ENCODE measurements at places on chromosomes 11 and 22.

- DNase-seq, result no peak
Measured at GRCh38 chr11:111792314-111792713, 26.1 kb upstream of the PPP2R1B start.

- no peak for DNase-seq
Measured at GRCh38 chr22:29651652-29652051, 48.2 kb downstream of the NF2 start.

DNA sequence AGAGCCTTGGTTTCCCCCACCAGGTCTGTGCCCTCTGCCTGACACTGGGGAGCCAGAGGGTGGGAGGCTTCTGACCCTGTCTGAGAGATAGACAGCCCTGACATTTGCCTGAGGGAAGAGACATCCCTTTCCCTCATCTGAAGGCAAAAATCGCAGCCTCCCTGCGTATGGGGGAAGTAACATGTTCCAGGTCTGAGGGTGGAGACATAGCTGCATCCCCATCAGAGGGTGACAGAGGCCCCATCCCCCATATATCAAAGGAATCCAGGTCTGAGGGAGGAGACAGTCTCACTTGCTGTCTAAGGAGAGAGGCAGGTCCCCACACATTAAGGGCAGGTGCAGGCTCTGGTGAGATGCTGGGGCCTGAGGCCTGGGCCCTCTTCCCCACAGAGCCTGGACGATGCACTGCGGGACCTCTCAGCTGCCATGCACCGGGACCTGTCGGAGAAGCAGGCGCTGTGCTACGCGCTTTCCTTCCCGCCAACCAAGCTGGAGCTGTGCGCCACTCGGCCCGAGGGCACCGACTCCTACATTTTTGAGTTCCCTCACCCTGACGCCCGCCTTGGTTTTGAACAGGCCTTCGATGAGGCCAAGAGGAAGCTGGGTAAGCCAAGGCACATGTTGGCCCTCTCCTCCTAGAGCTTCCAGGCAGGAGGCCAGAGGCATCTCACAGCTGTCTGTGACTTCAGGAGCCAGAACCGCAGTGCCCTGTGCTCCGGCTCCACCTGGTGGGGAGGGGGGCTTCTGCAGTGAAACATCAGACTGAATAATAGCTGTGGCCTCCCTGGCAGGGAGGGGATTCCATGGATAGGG, 16.1 kb upstream of the RELT start:
- no peak for DNase-seq

DNA sequence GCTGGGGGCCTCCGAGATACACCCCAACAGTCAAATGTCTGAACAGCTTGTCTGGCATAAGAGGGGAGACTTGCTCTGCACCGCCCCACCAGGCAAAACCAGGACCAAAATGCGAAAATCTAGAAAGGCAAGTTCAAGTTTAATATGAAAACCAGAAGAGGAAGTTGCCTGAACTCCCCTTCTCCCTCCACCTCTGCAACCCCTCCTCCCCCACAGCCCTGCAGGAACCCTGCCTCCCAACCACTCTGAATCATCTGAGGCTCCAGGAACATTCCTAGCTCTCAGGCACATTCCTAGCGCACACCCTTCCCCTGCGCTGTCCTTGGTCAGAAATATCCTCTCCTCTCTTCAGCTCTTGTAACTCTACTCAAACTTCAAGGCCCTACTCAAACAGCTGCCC, 36.7 kb downstream of the ISX start:
- DNase-seq, result no peak

DNA sequence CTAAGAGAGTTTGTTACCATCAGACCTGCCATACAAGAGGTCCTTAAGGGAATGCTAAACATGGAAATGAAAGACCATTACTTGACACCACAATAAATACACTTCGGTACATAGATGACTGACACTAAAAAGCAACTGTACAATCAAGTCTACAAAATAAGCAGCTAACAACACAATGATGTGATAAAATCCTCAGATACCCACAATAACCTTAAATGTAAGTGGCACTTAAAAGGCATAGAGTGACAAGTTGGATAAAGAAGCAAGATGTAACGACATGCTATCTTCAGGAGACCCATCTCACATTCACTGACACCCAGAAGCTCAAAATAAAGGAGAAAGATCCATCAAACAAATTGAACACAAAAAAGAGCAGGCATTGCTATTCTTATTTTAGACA, 107.6 kb downstream of the LRRC4C start:
- DNase-seq, result no peak

- no peak for DNase-seq
Measured at GRCh38 chr11:71930556-71931244, 1.9 kb downstream of the RNF121 start.

- DNase-seq, result no peak
Measured at GRCh38 chr11:123111465-123111864, 49.5 kb upstream of the HSPA8 start.

DNA sequence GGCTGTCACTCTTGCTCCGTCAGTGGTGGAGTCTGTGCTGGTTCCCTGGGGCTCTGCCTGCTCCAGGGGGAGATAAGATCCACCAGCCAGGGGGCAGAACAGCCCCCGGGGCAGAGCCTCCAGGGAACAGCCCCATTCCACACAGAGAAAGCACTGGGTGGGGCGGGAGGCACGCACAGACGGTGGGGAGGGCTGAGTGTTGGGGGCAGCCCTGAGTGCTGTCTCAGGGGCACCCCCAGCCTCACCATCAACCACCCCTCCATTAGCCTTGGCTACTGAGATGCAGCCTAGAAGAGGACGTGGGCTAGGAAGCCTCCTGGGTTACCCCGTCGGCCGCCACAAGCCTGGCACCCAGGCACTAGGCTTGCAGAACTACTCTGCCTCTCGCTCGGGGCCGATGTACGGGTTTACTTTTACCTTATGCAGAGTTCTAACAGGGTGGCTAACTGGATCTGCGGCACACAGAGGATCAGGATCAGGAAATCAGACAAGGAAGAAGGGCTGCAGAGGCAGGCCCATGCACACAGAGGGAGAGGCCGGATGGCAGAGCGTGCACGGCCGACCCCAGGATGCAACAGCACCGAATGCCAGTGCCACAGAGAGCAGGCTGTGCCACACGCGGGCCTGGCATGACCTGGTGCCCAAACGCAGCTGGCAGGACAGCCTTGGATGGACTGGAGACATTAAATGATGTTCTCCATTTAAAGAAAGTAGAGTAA, 140.5 kb downstream of the CTTN start:
- no peak for DNase-seq

- no peak for DNase-seq
Measured at GRCh38 chr11:111299101-111300026, 1.0 kb downstream of the POU2AF3 start.

DNA sequence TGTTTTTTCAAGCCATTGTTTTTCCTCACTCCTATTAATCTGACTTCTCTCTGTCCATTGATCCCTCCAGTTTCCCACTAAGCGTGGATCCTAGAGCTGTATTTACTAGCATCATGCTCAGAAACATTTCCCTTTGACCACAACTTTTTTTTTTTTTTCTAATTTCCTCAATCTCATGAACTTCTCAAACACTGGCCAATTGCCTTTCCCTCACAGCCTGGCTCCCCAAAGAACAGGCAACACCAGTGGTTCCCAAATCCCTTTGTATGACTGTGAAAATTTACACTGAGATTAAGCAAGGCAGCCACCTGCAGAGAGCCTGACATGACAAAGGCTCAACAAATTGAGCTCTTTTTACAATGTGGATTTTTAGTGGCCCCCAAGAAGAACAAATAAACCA, 1.4 kb upstream of the TPP1 start:
- DNase-seq, result no peak

DNA sequence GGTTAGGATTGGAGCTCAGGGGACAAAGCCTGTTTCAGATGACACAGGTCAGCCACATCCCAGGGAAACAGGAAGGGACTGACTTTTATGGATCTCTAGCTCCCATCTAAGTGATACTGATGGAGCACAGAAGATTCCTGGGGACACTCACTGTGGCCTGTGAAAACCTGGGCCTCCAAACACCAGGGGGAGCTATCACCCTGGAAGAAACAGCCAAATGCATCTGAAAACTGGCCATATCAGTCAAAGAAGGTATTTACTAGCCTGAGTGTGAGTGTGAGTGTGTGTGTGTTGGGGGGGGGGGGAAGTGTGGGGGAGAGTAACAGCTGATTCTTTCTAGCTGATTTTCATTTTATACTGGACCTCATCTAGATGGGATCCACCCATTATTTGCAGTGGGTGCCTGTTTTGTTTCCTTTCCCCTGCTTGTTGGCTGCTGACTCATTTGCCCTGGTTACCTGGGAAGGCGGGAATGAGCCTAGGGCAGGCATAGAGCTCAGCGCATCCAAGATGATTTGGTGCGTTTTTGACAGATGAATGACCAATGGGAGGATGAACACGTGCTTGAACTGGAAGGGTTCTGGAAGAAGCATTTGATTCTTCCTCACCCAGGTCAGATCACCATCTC, 284.0 kb downstream of the KIRREL3 start:
- DNase-seq, result no peak

- no peak for DNase-seq
Measured at GRCh38 chr22:48268293-48268692, 1505.8 kb downstream of the TBC1D22A start.

- DNase-seq, result no peak
Measured at GRCh38 chr11:44992181-44992582, 41.5 kb upstream of the TP53I11 start.

GRCh38 chr11:95835351-95835750, 45.1 kb downstream of the CEP57 start:
- no peak for DNase-seq

- DNase-seq, result no peak
Measured at GRCh38 chr11:113260096-113260425, 54.3 kb upstream of the TTC12 start.

DNA sequence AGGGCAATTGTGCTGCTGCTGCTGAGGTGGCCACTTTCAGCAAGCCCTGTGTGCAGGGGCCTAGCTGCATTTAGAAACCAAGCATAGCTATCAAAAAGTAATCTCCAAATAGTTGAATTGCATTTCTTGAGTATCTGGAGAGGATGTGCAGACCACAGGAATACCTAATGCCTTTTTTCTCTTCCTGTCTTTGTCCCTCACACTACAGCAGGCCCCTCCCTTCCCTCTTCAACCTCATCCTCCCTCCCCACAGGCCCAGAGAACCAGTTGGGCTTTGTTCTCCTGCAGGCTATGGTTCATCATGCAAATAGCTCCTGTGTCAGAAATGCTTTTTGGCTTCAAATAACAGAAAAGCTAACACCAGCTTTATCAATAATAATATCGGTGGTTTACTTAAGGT, 47.7 kb downstream of the DKK3 start:
- DNase-seq, result no peak

GRCh38 chr11:3016861-3017260, 24.7 kb upstream of the NAP1L4 start:
- DNase-seq, result no peak

- DNase-seq, result no peak
Measured at GRCh38 chr11:20754933-20755332, 85.5 kb downstream of the NELL1 start.

- DNase-seq, result no peak
Measured at GRCh38 chr22:44955102-44955501, 54.7 kb downstream of the PHF21B start.

DNA sequence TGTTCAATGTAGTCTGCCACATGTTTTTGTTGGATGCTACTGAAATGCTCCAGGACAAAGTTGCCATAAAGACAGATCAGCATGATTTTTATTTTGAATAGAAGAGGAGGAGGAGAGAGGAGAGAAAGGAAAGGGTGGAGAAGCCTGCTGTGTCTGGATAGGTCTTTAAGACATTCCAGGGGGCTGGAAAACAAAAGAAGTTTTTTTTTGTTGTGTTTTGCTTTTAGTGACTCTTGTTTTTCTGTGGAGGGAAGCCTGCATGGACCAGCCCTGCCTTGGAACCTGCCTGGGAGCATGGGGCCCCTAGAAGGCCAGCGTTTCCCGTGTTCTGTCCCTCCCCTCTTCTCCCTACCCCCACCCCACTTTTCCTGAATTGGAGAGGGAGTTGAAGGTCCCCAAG, 2.3 kb downstream of the TSPAN18 start:
- DNase-seq, result no peak

DNA sequence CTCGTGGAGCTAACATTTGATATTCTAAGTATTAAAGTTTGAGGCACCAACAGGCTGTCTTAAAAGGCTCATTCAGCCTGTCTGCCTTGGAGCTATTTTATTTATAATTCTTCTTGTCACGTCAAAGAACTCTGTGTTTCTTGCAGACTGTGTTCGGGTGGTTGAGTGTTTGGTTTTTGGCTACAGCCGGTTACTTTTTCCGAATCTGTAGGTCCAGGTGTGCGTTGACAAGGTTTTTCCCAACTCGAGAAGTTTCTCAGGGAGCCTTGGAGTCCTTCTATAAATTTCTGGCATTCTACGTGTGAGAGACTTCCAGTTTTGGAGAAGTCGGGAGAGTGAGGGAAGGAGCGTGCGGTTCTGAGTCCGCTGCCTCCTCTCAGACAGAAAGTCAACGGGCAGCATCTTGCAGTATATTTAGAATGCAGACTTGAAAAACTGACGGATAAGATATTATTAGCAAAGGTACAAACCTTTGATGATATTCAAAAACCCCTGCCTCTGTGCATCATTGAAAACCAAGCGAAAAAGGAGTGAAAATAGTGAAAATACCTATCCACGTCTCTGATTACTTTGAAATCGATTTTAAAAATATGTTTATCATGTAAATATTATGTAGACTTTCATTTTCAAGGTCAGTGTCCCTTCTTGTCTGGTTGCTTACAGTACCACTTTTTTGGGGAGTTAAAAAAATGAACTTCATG, 85.2 kb upstream of the PPARA start:
- DNase-seq, result no peak

GRCh38 chr11:134101282-134101681, 32.4 kb downstream of the JAM3 start:
- DNase-seq, result no peak

- no peak for DNase-seq
Measured at GRCh38 chr22:29815580-29815979, 22.5 kb downstream of the ASCC2 start.

GRCh38 chr22:36764060-36764459, 11.9 kb downstream of the IFT27 start:
- no peak for DNase-seq

DNA sequence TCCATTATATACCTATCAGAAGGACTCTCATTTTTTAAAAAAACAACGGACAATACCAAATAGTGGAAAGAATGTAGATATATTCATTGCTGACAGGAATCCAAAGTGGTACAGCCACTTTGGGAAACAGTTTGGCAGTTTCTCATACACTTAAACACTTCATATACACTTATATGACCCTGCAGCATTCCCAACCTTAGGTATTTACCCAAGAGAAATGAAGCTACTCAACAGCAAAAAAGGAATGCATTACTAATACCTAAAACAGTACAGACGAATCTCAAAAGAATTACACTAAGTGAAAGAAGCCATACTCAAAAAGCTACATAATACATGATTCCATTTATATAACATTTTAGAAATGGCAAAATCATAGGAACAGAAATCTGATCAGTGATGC, 51.5 kb downstream of the RBFOX2 start:
- no peak for DNase-seq
